Endodermal cell (in vitro differentiated cells): ENCODE measurements at places on chromosomes 3 and 15. TPM values are rescaled to one million over a fixed set of nuclear protein-coding genes. Genes with fewer than 3 reads are reported as not detected.

- H3K27ac ChIP-seq: no peak overlapping the region
- H3K27me3 ChIP-seq: no peaks in the 10 kb centered on the region
- H3K4me3 ChIP-seq: no peak overlapping the region
These were observed 5.1 kb downstream of the SLC2A2 start for GRCh38 chr3:171021377-171021776.

DNA sequence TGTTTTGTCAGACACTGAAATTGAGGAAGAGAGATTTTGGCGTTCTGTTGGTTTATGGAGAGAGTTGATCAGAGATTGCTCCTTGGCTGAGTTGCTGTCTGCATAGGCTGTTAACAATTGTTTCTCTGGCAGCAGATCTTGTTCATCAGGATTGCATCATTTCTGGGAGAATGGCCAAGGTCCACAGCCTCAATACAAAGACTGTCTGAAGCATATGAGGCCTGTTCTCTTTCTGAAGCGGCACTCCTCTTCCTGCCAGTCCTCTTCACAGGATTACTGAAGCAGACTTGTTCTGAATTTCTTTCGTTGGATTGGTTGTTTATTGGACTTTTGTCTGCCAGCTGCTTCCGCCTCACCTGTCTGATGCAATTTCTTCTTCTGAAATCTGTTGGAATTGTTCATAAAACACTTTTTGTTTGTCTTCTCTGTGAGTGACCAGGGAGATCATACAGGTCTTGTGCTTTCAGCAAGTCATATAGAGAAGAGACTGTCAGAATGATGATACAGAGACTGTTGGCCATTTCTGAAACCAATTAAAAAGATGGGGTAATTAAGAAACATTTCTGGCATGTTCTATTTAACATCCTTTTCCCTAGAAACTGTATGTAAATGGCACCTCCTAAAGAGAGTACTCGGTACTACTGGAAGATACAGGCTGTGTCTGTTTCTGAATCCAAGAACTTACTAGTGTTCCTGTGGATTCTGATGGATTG lies 25.5 kb downstream of the SETD5 start:
- H3K4me1 ChIP-seq: peaks cover 10% of the 10 kb centered on the region
- peaks cover 60% of the 10 kb centered on the region for H3K36me3 ChIP-seq
- no peaks in the 10 kb centered on the region for H3K27me3 ChIP-seq
- H3K27ac ChIP-seq: peak overlapping the region; percentile 98
- DNase-seq: peak; percentile 65

DNA sequence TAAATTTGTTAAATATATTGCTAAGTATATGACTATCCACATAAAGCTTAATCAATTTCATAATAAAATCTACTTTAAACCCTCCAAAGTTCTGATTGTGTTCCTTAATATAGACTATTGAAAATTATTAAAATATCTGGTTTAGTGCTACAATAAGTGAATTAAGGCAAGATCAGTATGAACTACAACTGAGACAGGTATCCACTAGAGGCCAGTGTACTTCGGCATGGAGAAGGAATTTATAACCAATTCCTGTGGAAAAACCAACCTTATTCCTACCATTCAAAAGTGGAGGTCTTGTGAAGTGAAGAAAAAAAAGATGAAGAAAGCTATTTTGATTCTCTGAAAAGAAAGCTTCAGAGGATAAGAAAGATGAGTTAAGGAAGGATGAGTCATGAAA lies 237.7 kb downstream of the SUCLG2 start:
- no peaks in the 10 kb centered on the region for H3K4me1 ChIP-seq
- H3K27ac ChIP-seq: no peak overlapping the region
- H3K4me3 ChIP-seq: no peak overlapping the region
- no peaks in the 10 kb centered on the region for H3K36me3 ChIP-seq
- H3K27me3 ChIP-seq: no peaks in the 10 kb centered on the region

DNA sequence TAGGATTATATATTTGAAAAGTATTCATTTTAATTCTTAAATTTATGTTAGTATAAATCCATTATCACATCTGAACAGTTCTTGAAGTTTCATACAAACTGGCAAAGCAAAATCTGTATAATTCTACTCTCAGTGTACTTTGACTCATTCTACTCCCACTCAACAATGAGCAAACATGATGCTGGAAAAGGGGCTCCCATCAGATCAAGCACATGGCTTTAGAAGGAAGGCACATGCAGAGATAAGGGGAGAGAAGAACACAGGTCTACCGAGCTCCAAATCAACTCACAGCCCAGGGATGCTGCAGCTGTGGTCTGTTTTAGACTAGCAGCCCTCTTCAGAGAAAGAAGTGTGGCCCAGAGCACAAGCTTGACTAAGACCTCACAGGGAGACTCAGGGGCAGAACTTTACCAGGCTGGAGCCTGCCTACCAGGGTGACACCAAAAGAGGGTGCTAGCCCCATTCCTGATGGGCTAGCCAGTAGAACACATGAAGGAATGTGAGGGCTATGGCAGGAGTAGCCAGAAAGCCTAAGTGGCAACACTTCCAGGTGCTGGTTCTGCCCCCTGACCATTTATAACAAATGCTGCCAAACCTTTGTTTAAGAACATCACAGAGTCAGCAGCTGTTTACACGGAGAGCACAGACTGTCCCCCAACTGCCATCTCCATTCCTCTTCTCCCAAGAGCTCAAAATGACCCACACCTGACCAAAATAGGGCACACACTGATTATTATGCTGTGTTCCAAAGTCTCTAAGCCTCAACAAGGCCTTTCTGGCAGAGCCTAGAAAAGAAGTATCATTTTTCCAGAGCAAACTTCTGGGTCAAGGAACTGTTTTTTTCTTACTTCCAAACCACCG lies 19.5 kb downstream of the SEC22C start:
- H3K4me3 ChIP-seq: no peak overlapping the region
- H3K36me3 ChIP-seq: peaks cover 69% of the 10 kb centered on the region
- no peaks in the 10 kb centered on the region for H3K4me1 ChIP-seq
- no peaks in the 10 kb centered on the region for H3K27me3 ChIP-seq

DNA sequence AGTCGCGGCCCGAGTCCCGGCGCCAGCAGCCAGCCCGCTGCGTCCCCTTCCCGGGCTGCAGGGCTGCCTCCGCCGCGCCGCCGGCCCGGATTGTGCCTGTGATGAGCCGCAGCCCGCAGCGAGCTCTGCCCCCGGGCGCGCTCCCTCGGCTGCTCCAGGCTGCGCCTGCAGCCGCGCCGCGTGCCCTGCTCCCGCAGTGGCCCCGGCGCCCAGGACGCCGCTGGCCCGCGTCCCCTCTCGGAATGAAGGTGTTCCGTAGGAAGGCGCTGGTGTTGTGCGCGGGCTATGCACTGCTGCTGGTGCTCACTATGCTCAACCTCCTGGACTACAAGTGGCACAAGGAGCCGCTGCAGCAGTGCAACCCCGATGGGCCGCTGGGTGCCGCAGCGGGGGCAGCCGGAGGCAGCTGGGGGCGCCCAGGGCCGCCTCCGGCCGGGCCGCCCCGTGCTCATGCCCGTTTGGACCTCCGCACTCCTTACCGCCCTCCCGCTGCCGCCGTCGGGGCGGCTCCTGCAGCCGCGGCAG lies 1.2 kb downstream of the CHST2 start:
- H3K4me3 ChIP-seq: peak overlapping the region; percentile 79
- H3K27me3 ChIP-seq: peaks cover 27% of the 10 kb centered on the region
- H3K27ac ChIP-seq: no peak overlapping the region
- DNase-seq: peak; percentile 74
- no peaks in the 10 kb centered on the region for H3K36me3 ChIP-seq

The AMT gene
- total RNA-seq: 37.2 to 53.8 TPM (median 51.7 TPM) in 3 replicates

The TIMP4 gene
- total RNA-seq: 0.46 TPM in 1 of 3 replicates, not detected in the others
